ENCODE measurements at places on chromosomes 7 and 10. TPM values are rescaled to one million over a fixed set of nuclear protein-coding genes. Genes with fewer than 3 reads are reported as not detected.

Gene SPOCK2
- total RNA-seq: not detected

Gene TMEM178B
- 8.0 TPM for total RNA-seq

Gene ATP6V0A4
- total RNA-seq: 0.35 TPM

Gene CFAP46
- 0.31 TPM for total RNA-seq

Gene ATP6V1F
- total RNA-seq: 196 TPM

Gene SERPINE1
- total RNA-seq: 2,092 TPM

Gene VIPR2
- not detected for total RNA-seq

Gene NPSR1
- total RNA-seq: not detected

Gene CDC14C
- not detected for total RNA-seq

Gene EBF3
- total RNA-seq: 0.06 TPM

Gene HOXA7
- 7.2 TPM for total RNA-seq

Gene NRAP
- total RNA-seq: not detected

Gene CRHR2
- total RNA-seq: not detected

Gene ZNF479
- total RNA-seq: not detected

Gene GRM3
- not detected for total RNA-seq

Gene PCLO
- 1.8 TPM for total RNA-seq

Gene ZNF485
- total RNA-seq: 2.3 TPM

Gene HABP2
- not detected for total RNA-seq

Gene LIPN
- not detected for total RNA-seq

Gene GLUD1
- total RNA-seq: 118 TPM

Gene PRLHR
- not detected for total RNA-seq

Gene HSPA12A
- 19.4 TPM for total RNA-seq

Gene OR2A1
- not detected for total RNA-seq

Gene ELAPOR2
- not detected for total RNA-seq

Gene DYNC1I1
- total RNA-seq: 0.08 TPM

Gene CTNNA3
- not detected for total RNA-seq

Gene AHR
- 35.7 TPM for total RNA-seq

Gene FLNC
- total RNA-seq: 520 TPM

Gene INMT
- total RNA-seq: not detected

Gene PDZD7
- 1.1 TPM for total RNA-seq

Gene SPDYE6
- total RNA-seq: not detected

Gene OGA
- total RNA-seq: 57.0 TPM

Gene GDF2
- total RNA-seq: not detected

Gene ETV1
- 15.3 TPM for total RNA-seq

Gene FAM221A
- not detected for total RNA-seq

Gene CALHM1
- not detected for total RNA-seq

Gene CDK14
- total RNA-seq: 28.6 TPM

Gene ACTL6B
- not detected for total RNA-seq

Gene HTR5A
- total RNA-seq: not detected

Gene RGR
- total RNA-seq: not detected

Gene CHAT
- total RNA-seq: not detected

Gene HKDC1
- 0.54 TPM for total RNA-seq

Gene COL26A1
- total RNA-seq: not detected

Gene DNAH11
- total RNA-seq: 2.1 TPM

Gene WEE2
- total RNA-seq: not detected

Gene RAMP3
- total RNA-seq: not detected

Gene PLEKHS1
- not detected for total RNA-seq

Gene CALML3
- not detected for total RNA-seq

Gene STOX1
- total RNA-seq: 0.09 TPM

Gene LGI1
- total RNA-seq: not detected
